ENCODE measurements at places on chromosomes 4 and X.

- no peak for DNase-seq
Measured at GRCh38 chr4:95898226-95898625, 58.3 kb downstream of the PDHA2 start.

DNA sequence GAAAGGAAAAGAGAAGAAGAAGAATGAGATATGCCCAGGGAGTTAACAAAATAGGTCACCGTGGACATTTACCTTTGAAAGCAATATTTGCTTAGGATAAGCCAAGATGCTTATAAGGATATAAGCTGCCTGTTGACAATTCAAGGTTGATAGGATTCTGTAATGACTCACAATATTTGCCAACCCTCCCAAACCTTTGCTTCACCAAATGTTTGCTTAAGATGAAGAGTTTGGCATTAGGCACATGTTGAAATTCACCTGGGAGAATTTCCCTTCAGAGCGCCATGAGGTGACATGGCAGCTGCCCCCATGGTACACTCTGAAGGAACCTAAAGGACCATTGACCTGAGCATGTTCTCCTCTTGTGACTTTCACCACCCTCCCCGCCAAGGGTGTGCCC lies 4.6 kb downstream of the PALLD start:
- DNase-seq, result no peak

- no peak for DNase-seq
Measured at GRCh38 chr4:155676430-155676825, 9.8 kb downstream of the GUCY1A1 start.

DNA sequence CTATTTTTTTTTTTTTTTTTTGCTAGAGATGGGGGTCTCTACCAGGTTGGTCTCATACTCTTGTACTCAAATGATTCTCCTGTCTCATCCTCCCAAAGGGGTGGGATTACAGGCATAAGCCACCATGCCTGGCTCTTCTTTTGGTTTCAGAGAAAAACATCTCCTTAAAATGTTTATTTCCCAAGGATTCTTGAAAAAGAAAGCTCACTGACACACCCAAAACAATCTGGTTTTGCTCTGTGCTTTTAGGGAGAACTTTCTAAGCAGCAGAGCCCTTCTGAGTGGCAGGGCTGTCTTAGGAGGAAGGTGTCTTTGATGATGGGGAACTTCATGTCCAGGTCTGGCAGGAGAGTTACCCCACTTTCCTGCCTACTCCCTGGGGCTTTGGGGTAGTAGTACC lies 1.2 kb downstream of the SOD3 start:
- DNase-seq, result no peak

DNA sequence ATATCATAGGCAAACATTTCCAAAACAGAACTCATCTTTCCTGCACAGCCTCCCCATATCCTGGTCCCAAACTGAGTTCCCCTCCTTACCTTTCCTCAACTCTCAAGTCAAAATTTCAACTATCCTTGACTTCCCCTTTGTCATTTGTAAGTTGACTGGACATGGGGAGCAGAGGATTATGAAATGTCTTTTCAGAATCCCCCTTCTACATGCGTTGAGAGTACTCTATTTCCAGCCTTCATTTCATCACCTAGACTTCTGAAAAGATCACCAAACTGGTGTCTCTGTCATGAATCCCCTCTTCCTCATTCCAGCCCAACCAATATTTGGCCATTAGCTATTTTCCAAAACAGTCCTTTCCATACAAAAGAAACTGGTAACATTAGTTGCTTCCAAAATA lies 95.2 kb downstream of the SYNPO2 start:
- no peak for DNase-seq

GRCh38 chr4:185165605-185166063 lies 22.6 kb downstream of the SLC25A4 start:
- DNase-seq, result no peak

GRCh38 chrX:110519501-110519900 lies 160.9 kb downstream of the RTL9 start:
- no peak for DNase-seq

- DNase-seq, result no peak
Measured at GRCh38 chr4:182062936-182063335, 180.3 kb upstream of the TENM3 start.

GRCh38 chr4:149056615-149057014 lies 614.4 kb upstream of the NR3C2 start:
- no peak for DNase-seq

DNA sequence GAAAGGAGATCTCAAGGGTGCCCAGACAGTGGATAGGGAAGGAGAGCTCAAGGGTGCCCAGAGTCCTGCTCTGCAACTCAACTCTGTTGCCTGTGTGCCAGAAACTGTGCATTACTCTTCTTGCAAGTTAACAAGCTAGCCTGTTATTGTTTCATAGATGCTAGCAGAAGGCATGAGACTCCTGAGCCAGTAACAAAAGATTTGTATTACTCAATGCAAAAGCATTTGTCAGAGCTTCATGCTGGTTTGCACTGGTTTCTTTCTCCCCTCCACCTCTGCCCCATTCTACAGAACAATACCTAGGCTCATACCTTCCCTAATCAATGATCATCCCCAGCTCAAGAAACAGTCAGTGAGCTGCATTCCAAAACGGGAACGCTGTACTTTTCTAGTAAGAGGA lies 124.5 kb upstream of the NEIL3 start:
- DNase-seq, result no peak

DNA sequence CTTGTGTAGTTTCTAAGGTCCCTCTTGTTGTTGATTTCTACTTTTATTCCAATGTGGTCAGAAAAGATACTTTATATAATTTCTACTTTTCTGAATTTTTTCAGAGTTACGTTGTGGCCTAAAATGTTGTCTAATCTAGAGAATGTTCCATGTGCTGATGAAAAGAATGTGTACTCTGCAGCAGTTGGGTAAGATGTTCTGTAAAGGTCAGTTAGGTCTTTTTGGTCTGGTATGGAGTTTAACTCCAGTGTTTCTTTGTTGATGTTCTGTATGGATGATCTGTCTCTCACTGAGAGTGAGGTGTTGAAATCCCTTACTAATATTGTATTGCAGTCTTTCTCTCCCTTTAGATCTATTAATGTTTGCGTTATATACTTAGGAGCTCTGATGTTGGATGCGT lies 37.0 kb upstream of the GPRIN3 start:
- DNase-seq, result no peak

- DNase-seq, result no peak
Measured at GRCh38 chr4:44674471-44674870, 3.7 kb upstream of the GUF1 start.

DNA sequence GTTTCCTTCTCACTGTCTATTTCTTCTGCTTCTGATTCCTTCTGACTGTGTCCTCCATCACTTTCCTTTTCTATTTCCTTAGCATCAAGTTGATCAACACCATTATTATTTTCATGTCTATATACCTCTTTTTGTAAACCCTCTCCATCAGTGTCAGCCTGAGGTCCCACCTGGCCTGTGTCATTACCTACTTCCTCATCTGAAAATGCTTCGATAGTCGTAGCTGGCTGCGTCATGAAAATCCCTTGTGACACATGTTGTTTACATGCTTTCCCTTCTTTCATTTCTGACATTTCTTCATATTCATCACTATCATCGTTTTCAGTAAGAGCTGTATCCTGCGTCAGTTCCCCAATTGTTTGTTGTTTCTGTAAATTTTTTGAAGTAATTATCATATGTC lies 39.6 kb downstream of the RPGR start:
- DNase-seq, result no peak

- no peak for DNase-seq
Measured at GRCh38 chr4:184248216-184248615, 30.5 kb upstream of the ENPP6 start.

DNA sequence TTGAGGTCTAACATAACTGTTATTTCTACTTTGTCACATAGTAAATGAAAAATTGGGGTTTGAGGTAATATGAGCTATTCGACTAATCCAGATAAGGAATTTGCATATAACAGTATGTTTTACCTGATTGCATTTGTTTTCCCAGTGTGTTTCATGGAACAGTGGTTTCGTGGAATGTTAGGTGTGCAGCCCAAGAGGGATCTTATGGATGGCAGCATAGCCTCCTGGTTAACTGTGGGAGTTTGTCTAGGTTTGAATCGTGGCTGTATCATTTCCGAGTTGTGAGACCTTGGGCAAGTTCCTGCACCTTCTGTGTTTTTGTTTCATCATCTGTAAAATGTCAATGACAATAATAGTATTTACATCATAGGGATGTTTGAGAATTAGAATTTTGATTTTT lies 7.9 kb downstream of the BMPR1B start:
- no peak for DNase-seq

- no peak for DNase-seq
Measured at GRCh38 chr4:80249144-80249543, 17.3 kb upstream of the FGF5 start.

DNA sequence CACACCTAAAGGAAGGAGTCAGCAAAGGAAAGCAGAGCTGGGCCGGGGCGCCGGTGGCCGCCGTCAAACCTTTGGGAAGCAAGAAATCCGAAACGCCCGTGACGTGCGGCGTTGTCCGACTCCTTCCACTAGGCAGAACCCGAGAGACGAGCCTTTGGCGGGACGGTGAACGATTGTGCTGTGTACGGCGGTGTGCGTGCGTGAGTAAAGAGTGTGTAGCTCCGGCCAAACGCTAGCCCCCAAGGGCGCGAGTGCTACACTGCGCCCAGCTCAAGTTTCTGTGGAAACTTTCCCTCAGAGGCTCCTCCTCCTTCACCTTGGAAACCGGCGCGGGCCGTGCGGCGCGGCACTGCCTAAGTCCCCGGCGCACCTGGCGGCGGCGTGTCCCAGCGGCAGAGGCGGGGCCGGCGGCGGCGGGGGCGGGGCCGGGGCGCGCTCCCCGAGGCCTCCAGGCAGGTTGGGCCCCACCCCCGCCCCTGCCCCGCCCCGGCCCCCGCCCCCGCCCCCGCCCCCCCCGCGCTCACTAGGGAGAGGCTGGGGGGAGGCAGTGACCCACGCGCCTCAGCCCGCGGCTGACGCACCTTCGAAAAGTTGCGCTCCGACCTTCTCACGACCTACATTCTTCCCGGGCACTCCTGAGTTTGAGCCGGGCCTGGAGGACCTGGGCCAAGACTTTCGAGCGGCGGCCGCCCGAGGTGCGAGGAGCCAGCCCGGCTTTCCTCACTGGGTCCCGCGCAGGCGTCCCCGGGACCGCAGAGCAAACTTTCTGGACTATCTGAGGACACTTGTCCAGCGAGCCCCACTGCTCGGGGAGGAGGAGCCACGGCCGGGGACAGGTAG lies at the start of gene FHIP1A:
Gene FHIP1A (plus strand): TSS at position 547 of the 840 bp plus-strand sequence. CDS start 157,084 bp downstream, outside the sequence.
- DNase-seq, result peak; percentile 46
